ENCODE measurements at places on chromosomes 7 and 10. TPM values are rescaled to one million over a fixed set of nuclear protein-coding genes. Genes with fewer than 3 reads are reported as not detected.

- DNase-seq: no peak
Measured at GRCh38 chr7:919924-920341, 34.5 kb downstream of the ADAP1 start.

Gene NEUROG3
- not detected for polyA plus RNA-seq

Gene EXOC4
- 66.7 TPM for polyA plus RNA-seq

Gene TMEM176A
- polyA plus RNA-seq: 19.7 TPM

GRCh38 chr7:139776486-139777132 is 1.2 kb downstream of the HIPK2 start:
- DNase-seq: no peak

- no peak for DNase-seq
Measured at GRCh38 chr7:135811506-135811905, 62.9 kb upstream of the FAM180A start.

Gene ATP6V0A4
- polyA plus RNA-seq: 65.9 TPM

Gene CDHR1
- polyA plus RNA-seq: 0.96 TPM

Gene WIPF3
- polyA plus RNA-seq: 4.5 TPM

Gene IFRD1
- 37.2 TPM for polyA plus RNA-seq

Gene LLCFC1
- 0.60 TPM for polyA plus RNA-seq

Gene NKX2-3
- not detected for polyA plus RNA-seq

DNA sequence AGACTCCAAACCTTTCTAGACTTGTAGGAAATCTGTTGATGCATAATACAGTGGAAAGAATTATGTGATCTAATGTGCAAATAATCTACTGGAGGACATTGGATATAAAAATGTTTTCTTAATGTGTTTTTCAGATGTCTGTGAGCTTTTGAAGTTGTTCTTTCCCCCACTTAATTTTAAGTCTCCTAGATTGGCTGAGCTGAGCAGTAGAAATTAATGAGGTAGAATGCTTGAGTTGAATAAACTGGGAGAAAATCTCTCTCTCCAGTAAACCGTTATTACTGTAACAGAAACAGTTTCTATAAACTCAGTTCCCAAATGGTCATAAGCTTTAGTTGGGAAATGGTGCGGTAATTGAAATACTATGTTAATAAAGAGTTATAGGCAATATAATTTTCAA is 15.7 kb downstream of the CSGALNACT2 start:
- DNase-seq: no peak

Gene CHST15
- 16.6 TPM for polyA plus RNA-seq

Gene FXYD4
- polyA plus RNA-seq: 0.50 TPM

DNA sequence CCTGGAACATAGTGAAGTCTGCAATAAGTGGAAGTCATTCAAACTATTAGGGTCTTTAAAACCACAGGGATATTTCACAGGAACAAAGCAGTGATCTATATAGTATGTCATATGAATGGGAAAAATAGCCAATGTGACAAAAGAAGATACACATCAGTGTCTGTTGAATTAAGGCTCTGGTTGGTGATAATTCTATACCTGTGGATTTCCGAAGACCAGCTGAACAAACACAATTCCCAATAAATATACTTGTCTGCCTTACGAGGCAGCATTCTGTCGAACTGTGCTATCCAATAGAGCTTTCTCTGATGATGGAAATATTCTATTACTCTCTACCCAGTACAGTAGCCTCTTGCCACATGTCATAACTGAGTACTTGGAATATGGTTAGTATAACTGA is 55.9 kb upstream of the CAV2 start:
- DNase-seq: no peak

DNA sequence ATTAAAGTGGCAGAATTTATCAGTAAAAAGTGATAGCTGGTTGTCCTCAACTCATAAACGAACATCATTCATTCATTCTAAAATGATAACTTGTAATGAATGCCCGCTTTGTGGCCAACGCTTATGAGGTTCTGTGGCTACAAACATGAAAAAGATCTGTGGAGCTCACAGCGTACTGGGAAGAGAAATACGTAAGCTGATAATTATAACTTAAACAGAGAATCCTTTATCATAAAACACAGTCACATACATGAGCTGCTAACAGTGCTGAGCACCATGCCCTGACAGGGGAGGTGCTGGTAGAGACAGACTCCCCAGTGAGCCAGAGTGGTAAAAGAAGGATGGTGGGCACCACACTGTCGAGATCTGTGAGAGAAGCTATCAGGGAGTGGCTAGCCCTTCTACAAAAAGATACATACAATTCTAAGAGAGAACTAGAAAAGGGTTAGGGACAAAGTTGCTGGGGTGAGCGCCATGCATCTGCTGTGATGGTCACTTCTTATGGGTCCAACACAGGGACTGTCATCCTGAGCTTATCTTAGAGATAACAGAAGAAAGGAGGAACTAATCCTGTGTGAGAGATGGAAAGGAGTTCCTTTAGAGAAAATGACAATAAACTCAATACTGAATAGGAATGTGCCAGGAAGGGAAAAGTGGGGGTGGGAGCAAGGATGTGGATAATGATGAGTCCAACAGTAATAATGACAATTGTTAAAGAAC is 106.7 kb downstream of the USP6NL start:
- DNase-seq: no peak

DNA sequence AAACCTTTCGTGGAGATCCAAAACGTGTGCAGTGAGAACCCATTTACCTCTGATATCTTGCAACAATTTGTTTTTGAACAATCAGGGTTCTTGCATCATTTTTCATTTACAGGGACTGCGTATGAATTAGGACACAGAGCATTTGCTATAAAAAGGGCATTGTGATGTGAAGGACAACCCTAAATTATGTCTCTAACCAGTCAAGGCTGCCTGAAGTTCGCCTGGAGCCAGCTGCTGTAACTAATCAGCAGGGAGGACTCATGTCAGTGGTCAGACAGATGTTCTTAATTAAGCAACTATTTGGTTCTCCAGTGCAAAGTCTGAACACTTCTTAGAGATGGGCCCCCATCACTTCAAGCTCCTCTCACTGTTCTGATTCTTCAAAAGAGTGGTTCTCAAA is 674.8 kb downstream of the KCNMA1 start:
- DNase-seq: no peak

DNA sequence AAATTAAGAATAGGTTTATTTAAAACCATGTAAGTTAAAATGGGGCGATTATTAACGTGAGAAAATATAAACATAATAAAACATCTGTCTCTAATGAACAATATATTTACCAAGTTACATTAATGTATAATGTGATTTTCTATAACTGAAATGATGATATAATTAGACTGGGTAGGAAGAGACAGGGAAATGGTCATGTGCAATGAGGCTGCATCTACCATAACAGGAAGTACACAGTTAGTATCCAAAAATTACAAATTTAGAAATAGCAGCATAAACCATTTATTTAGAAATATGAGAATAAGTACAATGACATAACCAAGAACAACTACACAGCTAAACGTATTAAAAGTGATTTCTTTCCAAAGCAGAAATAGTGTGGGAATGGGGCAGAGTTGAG is 25.8 kb upstream of the BET1 start:
- no peak for DNase-seq

Gene KDM7A
- 13.5 TPM for polyA plus RNA-seq

Gene DHTKD1
- 35.4 TPM for polyA plus RNA-seq

GRCh38 chr10:12638103-12638502 is 288.8 kb downstream of the CAMK1D start:
- DNase-seq: no peak

Gene NANOS1
- polyA plus RNA-seq: 3.5 TPM

Gene AKR1C1
- 26.7 TPM for polyA plus RNA-seq

- no peak for DNase-seq
Measured at GRCh38 chr7:29502133-29502532, 61.5 kb upstream of the PRR15 start.

Gene DPCD
- 40.2 TPM for polyA plus RNA-seq

Gene PRLHR
- polyA plus RNA-seq: 0.03 TPM

Gene AZGP1
- 54.3 TPM for polyA plus RNA-seq

Gene NDUFB8
- polyA plus RNA-seq: 155 TPM

GRCh38 chr7:15279640-15280039 is 282.2 kb downstream of the AGMO start:
- DNase-seq: no peak

GRCh38 chr7:85292908-85293576 is 106.2 kb upstream of the SEMA3D start:
- no peak for DNase-seq

- no peak for DNase-seq
Measured at GRCh38 chr10:30170814-30171213, 111.4 kb upstream of the JCAD start.

GRCh38 chr7:141074997-141075396 is 1.1 kb downstream of the TMEM178B start:
- no peak for DNase-seq

Gene MKX
- 0.11 TPM for polyA plus RNA-seq

Gene PRKAR2B
- 41.8 TPM for polyA plus RNA-seq

- no peak for DNase-seq
Measured at GRCh38 chr7:43808410-43808809, 49.9 kb downstream of the BLVRA start.

Gene PDLIM1
- polyA plus RNA-seq: 79.3 TPM

GRCh38 chr10:50740293-50740648 is 535 bp downstream of the ASAH2B start:
- peak; percentile 24 for DNase-seq

DNA sequence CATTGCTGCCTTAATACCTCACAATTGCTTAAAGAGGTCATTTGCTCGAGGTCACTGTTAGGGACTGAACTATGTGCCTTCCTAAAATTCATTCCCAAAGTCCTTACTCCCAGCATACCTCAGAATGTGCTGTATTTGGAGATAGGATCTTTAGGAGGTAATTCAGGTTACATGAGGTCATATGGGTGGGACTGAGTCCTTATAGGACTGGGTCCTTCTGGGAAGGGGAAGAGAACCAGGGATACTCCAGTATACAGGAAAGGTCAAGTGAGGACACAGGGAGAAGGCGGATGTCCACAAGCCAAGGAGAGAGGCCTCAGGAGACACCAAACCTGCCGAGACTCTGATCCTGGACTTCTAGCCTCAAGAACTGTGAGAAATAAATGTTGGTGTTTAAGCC is 253.3 kb downstream of the PRPF18 start:
- DNase-seq: no peak

Gene MBL2
- not detected for polyA plus RNA-seq

GRCh38 chr7:107659666-107660065 is 962 bp upstream of the SLC26A4 start:
- no peak for DNase-seq

GRCh38 chr10:65358565-65358964 is 1567.3 kb upstream of the LRRTM3 start:
- DNase-seq: no peak

- DNase-seq: no peak
Measured at GRCh38 chr7:90540406-90540805, 55.7 kb upstream of the CDK14 start.

DNA sequence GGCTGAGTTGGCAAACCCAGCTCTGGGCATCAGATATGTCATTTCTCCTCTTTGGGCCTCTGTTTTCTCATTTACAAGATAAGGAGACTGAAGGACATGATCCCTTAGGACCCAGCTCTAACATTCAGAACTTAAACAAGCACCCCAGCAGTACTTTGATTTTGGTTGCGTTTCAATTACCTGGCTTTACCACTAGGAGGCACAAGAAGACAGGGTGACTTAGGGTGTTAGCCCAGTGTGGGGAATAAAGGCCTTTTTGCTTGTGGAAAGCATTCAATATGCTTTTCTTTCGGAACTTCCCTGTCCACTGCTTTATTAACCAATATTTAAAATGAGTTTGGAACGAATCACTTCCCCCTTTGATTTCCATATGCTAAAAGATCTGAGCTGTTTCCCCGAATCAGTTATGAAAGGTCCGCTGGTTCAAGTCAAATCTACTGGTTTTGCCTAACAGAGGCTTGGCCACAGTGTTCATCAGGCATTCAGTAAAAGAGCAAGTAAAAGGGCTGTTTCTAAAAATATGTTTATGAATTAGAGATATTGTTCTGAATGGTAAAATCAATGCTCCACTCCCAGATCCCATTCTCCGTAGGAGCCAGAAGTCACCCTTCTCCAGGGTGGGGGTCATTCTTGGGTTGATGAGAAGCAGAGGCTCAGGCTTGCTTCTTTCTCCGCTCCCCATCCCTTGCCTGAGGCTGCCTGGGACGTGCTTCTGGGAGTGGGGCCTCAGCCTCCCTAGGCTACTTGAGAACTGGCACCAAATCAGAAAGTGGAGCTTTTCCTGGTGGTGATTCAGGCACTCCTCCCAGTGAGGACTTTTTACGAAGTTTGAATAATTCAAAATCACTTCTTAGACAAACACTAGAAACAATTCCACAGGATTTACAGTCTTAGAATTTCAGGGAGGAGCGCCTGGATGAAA is 105.5 kb downstream of the MYOF start:
- DNase-seq: peak; percentile 68

GRCh38 chr10:26543567-26544306 is 105.6 kb downstream of the APBB1IP start:
- DNase-seq: no peak

- no peak for DNase-seq
Measured at GRCh38 chr7:40305229-40305628, 170.4 kb downstream of the SUGCT start.

Gene PDK4
- polyA plus RNA-seq: 14.2 TPM

- no peak for DNase-seq
Measured at GRCh38 chr7:148304456-148304855, 286.1 kb upstream of the C7orf33 start.

DNA sequence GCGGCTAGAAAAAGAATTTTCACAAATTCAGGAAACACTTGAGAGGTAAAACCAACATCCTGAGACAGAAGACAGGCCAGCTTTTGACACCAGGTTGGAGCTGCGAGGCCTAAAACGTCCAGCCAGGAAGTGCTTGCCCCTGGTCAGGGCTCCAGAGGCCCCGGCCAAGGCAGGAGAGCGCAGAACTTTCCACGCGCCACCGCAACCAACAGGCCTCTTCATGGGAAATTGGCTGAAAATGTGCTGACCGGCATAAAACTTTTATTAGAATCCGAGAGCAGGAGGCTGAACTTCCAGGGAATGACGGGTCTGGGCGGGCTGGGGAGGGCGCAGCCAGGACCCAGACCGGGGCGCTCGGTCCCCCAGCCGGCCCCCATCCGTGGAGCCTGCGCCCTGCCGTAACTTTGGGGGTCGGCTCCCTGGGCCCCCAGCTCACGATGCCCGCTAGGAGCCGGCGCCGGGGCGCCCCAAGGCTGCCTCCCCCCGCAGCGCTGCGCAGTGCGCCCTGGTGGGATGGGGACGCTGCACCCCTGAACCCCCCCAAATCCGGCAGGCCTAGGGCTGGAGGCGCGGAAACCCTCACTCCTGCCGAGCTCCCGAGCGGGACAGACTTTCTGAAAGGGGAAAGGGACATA is 414.0 kb upstream of the MKI67 start:
- no peak for DNase-seq

Measured in left renal pelvis (tissue), 4 donors.